NCI-H774 (cell line): ENCODE measurements at places on chromosomes 2 and 18.

DNA sequence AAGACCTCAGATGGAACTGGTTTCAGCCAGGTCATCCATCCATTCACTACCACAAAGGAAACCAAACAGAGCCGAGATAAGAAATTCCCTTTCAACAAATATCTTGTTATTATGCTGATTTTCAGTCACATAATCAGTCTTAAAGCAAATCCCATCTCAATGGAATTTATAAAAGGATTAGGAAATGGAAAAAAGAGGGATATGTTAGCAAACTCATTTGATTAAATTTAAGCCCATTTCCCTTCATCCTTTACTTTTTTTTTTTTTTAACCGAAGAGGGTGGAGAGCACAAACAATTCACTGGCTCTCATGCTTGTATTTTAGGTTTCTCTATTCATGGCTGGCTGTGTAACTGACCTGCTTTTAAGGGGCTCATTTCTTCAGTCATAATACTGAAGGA is 109.0 kb upstream of the GATA6 start:
- DNase-seq, result no peak

- no peak for DNase-seq
Observed at GRCh38 chr2:147808520-147808919, 36.3 kb upstream of the ACVR2A start.

DNA sequence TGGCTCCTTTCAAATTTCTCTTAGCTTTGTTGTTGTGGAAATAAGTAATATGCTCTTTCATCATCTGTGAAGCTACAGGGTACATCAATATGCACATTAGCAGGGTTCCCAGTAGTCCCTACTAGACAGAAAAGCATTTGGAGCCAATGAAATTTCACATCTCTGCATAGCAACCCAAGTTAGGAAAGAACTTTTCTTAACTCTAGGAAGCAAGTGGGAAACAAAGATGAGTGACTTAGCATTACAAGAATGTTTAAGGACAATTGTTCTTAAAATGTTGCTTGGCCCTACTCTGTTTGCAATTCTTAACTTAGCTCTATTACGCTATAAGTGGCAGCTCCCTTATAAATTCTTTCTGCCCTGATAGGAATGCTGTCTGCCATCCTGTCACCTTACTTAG is 39.6 kb downstream of the ZEB2 start:
- no peak for DNase-seq

GRCh38 chr18:44748582-44748981 is 67.9 kb downstream of the SETBP1 start:
- DNase-seq, result no peak

GRCh38 chr2:105556366-105556765 is 157.5 kb upstream of the FHL2 start:
- DNase-seq, result no peak

GRCh38 chr2:37599688-37600525 is 71.5 kb downstream of the CDC42EP3 start:
- no peak for DNase-seq

- DNase-seq, result no peak
Observed at GRCh38 chr18:67410075-67411070, 106.1 kb downstream of the DSEL start.

GRCh38 chr2:206481056-206481455 is 37.7 kb downstream of the ADAM23 start:
- DNase-seq, result no peak

DNA sequence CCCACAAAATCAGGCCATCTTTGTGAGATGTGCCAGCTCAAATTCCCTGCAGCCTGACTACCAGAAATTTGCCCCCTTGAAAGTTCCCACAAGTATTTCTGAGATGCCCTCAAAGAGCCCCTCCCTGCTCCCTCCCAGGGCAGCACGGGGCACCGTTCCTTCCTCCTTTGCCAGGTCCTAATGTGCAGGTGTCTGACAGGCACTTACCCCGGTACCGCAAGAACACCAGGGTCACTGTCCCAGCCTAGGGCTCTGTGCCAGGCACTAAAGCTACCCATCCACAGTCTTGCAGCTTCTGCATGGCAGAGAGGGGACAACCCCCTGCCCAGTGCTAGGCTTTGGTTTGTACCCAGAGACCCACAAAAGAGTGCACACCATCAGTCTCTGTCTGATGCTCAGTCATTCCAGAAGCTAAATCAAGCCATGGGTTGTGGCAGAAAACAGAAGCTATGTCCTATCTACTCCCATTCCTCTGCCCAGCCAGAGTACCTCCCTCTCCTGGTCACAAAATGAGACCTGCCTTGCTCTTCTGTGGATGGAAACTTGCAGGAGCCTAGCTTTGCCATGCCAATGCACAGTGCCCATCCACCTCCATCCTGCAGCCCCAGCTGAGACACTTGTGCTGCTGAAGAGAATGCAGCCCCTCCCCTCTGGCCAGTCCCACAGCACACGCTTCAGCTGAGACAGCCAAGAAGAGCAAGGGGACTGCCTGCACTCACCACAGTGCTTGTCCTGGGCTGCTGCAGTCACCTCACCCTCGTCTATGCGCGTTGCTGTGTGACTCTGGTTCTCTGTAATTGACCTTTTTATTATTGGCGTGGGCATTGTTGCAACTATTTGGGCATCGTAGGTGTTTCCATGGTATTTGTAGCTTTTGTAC is 48.7 kb downstream of the INPP5D start:
- DNase-seq, result no peak

DNA sequence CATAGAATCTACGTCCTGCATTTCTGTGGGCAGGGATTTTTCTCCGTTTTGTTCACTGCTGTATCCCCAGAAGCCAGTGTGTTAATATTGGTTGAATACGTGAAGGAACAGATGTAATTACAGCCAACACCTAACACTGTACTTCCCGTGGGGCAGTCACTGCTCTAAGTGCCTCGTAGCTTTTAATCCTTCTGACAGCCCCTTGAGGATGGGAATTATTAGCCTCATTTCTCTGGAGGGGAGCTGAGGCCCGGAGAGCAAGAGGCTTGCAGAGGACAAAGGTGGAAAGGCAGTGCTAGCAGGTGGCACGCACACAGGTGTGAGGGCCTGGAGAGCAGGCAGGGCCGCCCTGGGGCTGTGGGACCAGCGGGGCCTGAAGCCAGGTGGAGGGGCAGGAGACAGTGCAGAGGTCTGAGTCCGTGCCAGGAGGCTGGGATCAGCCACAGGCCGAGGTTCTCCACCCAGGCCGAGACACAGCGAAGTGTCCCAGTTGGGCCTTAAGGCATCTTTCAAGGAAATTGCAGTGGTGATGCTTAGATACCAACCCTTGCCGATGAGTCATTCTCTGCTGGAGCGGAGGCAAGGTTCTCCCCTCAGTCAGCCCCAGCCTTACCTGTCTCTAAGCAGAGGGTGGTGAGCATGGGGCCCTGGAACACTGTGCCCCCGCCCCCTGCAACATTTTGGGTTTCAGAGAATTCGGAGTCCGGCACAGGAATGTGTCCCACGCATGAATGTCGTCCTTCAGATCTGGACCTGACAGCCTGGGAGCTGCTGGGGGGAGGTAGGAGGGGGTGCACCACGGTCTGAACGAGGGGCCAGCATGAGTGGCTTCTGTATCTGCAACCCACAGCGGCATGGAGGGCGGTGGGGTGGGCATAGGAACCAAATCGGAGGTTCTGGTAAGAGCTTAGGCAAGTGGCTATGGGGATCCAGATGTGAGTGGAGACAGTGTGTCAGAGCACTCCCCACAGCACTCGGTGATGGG is 122.6 kb downstream of the GBX2 start:
- DNase-seq, result no peak

DNA sequence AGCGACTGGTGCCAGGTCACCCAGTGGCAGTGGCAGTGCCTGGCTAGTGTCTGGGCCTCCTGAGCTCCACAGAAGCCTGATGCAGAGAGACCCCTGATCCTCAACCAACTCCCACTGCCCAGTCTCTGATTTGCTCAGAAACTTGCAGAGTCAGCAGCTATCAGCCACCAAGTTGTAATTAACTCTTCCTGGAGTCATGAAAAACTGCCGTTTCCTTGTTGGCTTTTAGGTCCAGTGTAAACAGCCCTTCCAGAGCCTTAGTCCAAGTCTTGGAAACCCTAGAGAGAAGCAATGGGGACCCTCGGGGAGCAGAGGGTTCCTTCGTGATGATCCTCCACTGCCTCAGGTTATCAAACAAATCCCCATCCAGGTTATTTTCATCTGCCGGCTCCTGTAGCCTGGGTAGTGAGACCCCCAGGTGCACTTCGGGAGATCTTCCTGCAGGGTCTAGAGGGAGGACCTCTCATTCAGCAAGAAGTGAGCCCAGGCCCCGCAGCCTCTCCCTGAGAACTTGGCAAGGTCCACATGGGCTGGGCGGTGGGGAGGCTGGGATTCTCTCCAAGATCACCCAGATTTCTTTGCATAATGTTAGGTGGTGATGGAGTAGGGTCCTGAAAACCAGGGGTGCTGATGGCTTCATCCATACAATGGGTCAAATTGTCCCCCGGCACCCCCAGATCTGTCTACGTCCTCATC is 137.7 kb upstream of the HDAC4 start:
- DNase-seq, result no peak

DNA sequence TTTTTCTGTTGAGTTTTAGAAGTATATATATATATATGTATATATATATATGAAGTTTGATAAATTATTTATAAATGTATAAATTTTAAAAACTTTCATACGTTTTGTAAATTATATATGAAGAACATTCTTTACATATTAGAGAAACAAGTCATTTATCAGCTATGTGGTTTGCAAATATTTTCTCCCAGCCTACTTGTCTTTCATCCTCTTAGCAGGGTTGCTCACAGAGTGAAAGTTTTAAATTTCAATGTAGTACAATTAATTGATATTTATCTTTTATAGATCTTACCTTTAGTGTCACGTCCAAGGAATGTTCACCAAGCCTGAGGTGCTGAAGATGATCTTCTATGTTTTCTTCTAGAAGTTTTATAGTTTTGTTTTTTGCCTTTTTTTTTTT is 78.3 kb upstream of the HS6ST1 start:
- no peak for DNase-seq

DNA sequence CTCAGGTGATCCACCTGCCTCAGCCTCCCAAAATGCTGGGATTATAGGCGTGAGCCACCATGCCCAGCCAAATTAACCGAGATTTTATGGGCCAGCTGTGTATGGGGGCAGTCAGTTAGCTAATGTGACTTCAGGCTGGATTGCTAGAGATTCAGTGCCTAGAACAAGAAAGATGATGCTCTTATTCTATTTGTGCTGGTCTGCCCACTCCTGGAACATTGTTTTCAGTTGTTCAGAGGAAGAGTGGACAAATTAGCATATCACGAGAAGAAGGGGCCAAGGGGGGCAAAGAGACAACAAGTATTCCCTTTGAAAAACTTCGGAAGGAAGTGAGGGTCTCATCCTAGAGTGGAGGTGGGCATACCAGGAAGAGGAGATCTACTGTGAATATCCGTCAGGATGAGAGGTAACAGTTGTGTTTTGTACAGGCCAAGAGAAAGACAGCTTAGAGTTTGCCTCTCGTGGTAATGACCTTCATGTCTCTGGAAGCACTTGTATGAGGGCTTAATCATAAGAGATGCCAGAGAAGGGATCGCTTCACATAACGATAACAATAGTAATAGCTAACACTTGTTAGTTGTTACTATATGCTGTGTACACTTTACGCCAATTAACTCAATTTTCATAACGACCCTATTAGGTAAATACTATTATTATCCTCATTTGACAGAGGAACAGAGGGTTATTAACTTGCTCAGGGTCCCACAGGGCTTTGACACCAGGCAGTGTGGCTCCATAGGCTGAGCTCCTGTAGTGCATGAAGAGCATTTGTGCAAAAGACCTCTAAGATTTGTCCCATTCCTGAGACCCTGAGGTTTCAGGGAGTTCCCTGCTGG is 138.3 kb downstream of the DDX1 start:
- DNase-seq, result no peak

DNA sequence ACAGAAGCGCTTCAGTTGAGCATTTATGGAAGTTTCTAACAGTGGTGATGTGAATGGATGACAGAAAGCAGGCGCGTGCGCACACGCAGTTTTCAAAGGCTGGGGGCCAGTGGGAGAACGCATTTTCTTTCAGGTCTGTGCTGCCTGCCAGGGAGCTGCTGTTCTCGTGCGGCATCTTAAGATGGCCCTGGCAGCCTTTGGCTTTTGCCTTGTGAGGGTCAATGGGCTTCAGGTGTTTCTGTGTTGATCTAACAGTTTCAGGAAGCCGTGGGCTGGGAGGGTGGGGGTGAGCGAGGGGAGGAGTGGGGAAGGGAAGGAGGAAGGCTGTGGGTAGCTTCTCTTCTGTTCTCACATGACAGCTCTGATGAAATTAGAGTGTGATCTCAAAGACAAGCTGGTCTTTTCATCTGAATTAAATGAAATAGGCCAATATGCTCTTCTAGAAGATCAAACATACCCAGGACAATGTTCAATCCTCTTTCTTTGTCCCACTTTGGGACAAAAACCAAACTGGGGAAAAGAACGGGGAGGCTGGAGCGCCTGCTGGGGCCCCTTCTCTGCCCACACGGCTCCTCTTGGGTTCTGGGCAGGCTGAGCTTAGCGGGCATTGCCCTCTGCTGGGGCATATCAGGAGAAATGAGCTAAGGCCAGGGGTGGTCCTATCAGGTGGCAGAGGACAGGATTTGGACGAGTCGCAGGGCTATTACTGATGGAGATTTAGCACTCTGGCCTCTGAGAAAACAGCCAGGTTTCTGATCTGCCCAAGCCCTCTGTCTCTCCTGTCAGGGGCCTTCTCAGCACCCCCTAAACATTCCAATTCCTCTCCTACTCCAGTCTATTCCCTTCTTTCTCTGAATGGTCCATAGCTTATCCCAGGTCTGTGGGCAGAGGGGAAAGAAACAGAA is 126.2 kb upstream of the LGALSL start:
- DNase-seq, result peak; percentile 56
